ENCODE measurements at places on chromosomes 11 and 22. TPM values are rescaled to one million over a fixed set of nuclear protein-coding genes. Genes with fewer than 3 reads are reported as not detected.

NAT10 gene
- total RNA-seq: 23.6 TPM

CDC42EP1 gene
- 22.0 TPM for total RNA-seq

KRTAP5-2 gene
- not detected for total RNA-seq

C1QTNF5 gene
- 6.5 TPM for total RNA-seq

RAG2 gene
- 1.6 TPM for total RNA-seq

- peak; percentile 94 for DNase-seq
Measured at GRCh38 chr22:46006379-46007002, 29.5 kb upstream of the WNT7B start.

DNA sequence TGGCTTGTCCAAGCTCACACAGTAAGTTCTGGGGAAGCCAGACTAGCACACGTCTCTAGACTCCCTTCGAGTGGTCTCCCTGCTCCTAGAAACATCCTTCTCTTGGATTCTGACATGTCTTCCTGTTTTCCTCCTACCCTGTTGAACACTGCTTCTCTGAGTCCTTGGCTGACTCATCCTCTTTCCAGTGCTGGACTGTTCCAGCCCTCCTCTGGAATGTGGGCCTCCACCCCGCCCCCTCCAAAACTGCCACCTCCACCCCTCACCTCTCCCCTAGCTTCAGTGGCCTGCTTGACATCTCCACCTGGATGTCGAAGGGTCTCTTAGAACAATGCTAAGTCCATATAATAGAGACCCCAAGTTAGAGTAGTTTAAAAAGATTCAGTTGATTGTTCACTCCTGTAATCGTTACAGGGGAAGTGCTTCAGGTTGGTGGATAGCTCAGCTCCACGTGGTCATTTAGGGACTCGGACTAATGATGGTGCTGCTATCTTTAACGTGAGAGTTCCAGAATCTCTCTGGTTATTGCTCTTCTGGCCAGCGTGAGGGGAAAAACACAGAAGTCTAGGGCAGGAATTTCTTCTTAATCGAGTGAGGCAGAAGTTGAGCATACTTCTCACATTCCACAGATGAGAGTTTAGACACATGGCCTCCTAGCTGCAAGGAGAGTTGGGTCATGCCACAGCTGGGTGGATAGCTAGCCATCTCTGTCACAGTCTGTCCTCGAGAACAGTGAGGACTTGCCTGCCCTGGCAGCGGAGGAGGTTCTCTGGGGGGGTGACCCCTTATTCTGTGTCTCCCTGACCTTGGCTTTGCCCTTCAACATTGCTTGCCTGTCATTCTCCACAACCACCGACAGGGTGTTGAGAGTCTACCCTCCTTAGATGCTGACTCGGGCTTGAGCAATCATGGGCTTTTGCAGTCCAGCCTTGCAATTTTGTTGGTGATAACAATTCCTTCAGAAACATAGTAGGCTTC lies 4.7 kb upstream of the C11orf96 start:
- no peak for DNase-seq

GRCh38 chr11:129323896-129324502 lies 51.6 kb upstream of the BARX2 start:
- no peak for DNase-seq

- DNase-seq: no peak
Measured at GRCh38 chr11:1888347-1888753, 3.3 kb downstream of the PRR33 start.

GRCh38 chr11:76701294-76702040 lies 30.9 kb upstream of the LRRC32 start:
- DNase-seq: no peak

GRCh38 chr11:61891331-61892084 lies at the start of gene FADS3:
Gene FADS3, minus strand, starts transcription at chr11:61891545. Its CDS starts 164 bp downstream, at chr11:61891381.
- DNase-seq: peak; percentile 87

GRCh38 chr11:111429066-111429506 lies 50.0 kb upstream of the POU2AF1 start:
- peak; percentile 69 for DNase-seq

DNA sequence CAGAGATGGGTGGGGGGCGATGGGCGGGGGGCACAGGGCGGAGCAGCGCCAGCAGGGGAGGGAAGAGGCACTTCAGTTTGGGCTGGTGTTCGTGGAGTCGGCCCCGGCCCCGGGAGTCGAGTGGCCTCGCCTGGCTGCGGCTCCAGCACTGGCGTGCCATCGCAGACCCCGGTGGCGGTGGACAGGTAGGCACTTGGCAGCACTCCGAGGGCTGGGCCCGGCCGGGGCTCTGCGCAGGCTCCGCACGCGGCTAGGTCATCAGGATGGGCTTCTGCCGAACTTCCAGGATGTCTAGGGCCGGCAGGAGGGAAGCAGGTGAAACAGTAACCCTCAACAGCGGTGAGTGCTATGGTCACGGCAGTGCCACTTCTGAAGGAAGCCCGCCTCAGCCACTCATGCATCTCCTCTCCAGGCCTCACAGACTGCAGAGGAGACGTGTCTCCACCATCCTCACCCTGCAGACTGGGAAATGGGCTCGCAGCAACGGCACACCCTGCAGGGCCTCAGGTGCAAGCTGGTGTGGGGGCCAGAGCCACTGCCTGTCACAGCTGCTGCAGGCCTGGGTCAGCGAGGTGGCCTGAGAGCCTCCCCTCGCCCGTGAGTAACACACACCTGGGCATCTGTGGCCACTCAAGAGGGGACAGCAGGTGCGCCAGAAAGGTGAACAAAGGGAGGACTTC lies 33.3 kb downstream of the NUP50 start:
- no peak for DNase-seq
